T-helper 9 cell (primary cell): ENCODE measurements at places on chromosomes 2 and 18.

DNA sequence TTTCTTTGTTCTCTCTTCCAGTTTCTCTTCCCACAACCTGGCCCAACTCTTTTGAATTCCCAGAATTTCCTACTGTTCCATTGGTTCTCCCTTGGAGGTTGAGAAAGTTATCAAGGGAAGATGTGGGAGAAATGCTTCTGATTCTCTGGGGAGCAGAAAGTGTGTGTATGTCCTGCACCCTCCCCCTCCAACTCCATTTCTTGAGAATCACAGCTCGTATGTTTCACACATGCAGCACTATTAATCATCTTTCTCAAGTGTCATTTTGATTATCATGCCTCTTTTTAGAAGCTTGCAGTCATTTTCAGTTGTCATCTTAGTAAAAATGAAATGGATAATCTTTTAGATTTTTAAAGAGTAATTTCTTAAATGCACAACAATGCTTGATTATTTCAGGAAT lies 296.8 kb upstream of the SLC39A10 start:
- DNase-seq, result no peak

DNA sequence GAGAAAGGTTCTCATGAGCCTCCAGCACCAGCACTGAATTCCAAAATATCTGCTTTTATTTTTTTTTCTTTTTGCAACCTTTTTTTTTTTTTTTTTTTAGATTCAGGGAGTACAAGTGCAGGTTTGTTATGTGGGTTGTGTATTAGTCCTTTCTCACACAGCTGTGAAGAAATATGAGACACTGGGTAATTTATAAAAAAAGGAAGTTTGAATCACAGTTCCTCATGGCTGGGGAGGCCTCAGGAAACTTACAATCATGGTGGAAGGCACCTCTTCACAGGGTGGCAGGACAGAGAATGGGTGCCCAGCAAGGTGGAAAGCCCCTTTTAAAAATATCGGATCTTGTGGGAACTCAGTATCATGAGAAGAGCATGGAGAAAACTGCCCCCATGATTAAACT lies 7.9 kb upstream of the TMX3 start:
- DNase-seq, result no peak

GRCh38 chr2:178819992-178820391 lies 12.8 kb upstream of the TTN start:
- no peak for DNase-seq

DNA sequence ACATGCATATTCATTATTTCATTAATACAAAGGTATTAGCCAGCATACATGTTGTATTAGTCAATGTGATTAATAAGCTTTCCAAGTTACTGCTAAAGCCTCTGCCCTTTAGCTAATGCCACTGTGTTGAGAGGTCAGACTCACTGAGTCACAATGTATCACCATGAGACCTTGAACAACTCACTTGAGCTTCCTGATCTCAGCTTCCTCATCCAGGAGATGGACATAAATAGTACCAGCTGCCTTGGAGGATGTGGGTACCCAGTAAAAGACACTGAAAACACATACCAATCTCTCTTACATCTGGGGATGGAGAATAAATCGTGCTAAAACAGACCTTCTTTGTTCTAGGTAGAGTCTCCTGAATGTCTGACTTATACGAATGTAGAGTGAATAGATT lies 224.6 kb downstream of the EPHA4 start:
- no peak for DNase-seq

GRCh38 chr2:203802342-203803052 lies 65.1 kb upstream of the CTLA4 start:
- no peak for DNase-seq

GRCh38 chr2:129877795-129878775 lies 101.4 kb upstream of the RAB6C start:
- DNase-seq, result no peak

- DNase-seq, result no peak
Measured at GRCh38 chr2:207260947-207261346, 95.2 kb upstream of the KLF7 start.

DNA sequence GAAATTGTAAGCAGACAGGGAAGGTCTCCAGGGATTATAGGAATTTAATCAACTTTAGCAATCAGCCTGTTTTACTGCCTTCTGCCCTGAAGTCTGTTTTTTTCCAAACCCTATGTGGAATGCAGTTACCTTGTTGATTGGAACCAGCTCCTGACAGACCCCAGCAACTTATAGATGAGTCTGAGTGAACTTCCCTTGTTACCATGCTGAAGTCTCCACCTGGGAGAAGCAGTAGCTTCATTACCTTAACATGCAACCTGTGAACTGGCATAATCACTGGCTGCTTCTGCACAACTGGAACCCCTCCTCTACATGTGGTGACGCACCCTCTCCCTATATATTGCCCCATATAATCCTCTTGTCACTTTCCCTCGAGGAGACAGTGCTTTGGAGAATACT lies 226.3 kb upstream of the SPOPL start:
- no peak for DNase-seq

- DNase-seq, result no peak
Measured at GRCh38 chr2:230569298-230569697, 143.3 kb upstream of the CAB39 start.

- no peak for DNase-seq
Measured at GRCh38 chr2:11742702-11743357, 3.6 kb upstream of the LPIN1 start.

- DNase-seq, result no peak
Measured at GRCh38 chr2:74293191-74293991, 49.8 kb downstream of the SLC4A5 start.

- DNase-seq, result no peak
Measured at GRCh38 chr2:9803023-9803805, 40.1 kb upstream of the TAF1B start.

- no peak for DNase-seq
Measured at GRCh38 chr2:210577263-210578071, 21.1 kb downstream of the CPS1 start.

GRCh38 chr2:206408323-206409320 lies 34.7 kb upstream of the ADAM23 start:
- DNase-seq, result no peak

- DNase-seq, result no peak
Measured at GRCh38 chr2:21423854-21424253, 300.1 kb downstream of the TDRD15 start.

GRCh38 chr2:31314761-31315160 lies 80.8 kb downstream of the EHD3 start:
- no peak for DNase-seq

GRCh38 chr2:102843764-102844443 lies 82.1 kb downstream of the TMEM182 start:
- DNase-seq, result no peak
